ENCODE measurements at places on chromosomes 5 and 9.

- DNase-seq, result no peak
Measured at GRCh38 chr9:128771094-128771721, 519 bp downstream of the ZER1 start.

GRCh38 chr5:53076014-53076583 lies 33.5 kb downstream of the MOCS2 start:
- DNase-seq, result no peak

DNA sequence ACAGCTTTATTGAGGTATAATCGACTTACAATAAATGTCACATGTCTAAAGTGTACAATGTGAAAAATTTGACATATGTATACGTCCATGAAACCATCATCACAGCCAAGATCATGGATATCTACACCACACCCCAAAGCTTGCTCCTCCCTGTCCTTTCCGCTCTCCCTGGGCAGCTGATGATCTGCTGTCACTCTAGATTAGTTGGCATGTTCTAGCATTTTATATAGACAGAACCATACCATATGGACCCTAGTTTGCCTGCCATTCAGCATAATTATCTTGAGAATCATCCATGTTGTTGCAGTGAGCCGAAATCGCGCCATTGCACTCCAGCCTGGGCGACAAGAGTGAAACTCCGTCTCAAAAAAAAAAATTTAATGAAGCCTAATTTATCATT lies 42.5 kb downstream of the ERGIC1 start:
- DNase-seq, result no peak

DNA sequence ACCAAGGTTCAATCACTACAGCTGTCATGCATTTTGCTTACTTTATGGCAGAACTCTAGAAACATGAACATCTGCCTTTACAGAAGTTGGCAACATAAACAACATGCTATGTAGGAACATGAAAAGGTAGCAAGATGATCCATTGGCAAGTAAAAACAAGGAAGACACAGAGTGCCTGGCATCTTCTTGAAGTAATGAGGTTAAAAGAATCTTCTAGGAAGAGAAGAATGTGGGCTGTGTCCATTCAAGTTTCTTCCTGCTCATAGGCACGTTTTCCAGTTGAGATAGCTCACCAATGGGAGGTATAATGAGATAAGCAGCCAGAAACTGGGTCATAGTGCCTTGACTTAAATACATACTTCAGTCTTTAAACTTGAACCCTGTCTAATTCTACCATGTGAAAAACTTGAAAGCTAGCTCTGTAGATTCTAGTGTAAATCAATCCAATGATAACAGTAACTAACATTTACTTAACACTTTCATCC lies 109.4 kb upstream of the PRLR start:
- no peak for DNase-seq

DNA sequence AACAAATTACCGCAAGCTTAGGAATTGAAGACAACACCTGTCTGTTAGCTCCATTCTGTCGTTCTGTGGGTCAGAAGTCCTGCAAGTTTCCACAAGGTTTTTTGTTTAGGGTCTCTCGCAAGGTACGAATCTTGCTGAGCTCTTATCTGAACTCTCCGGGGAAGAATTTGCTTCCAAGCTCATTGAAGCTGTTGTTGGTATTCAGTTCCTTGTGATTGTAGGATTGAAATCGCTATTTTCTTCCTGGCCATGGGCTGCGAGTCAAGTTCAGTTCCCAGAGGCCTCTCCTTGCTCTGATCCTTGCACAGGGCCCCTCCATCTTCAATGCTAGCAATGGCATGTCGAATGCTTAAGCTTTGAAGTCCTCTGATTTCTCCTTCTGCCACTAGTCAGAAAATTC lies 53.5 kb upstream of the CNTLN start:
- no peak for DNase-seq

- no peak for DNase-seq
Measured at GRCh38 chr5:33409435-33410170, 31.2 kb upstream of the TARS1 start.

DNA sequence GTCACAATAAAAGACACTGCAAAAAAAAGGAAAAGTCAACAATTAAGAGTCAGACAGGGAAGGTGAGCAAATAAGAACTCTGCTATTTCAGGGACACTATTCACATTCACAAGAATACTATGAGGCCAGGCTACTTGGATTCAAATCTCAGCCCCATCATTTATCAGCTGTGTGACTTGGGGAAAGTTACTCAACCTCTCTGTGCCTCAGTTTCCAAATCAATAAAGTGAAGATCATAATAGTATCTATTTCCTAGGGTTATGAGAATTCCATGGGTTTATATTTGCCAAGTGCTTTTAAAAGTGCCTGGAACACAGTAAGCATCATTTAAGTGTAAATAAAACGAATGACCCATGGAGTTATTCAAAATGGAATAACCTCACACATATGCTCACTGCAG lies 56.4 kb downstream of the ALDH7A1 start:
- DNase-seq, result no peak

GRCh38 chr5:150246835-150247234 lies 42.7 kb downstream of the CAMK2A start:
- DNase-seq, result no peak

DNA sequence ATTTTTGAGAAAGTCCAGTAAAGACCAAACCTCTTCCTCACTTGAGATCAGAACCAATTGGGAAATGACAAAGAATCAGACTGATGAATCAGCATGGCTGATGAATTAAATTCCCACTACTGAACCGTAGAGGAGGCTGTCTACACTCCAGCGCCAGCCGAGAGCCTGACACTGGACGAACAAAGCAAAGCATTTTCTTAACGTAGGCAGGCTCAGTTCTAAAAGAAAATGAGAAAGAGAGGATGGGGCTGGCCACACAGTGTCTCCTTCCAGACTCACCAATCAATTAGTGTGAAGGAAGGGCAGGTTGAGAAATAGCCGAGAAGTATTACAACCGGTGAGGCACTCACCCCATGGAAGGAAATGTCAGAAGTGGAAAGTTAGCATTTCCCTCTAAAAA lies 49.4 kb downstream of the ITGA1 start:
- DNase-seq, result no peak

GRCh38 chr5:150245111-150245789 lies 44.3 kb downstream of the CAMK2A start:
- no peak for DNase-seq

DNA sequence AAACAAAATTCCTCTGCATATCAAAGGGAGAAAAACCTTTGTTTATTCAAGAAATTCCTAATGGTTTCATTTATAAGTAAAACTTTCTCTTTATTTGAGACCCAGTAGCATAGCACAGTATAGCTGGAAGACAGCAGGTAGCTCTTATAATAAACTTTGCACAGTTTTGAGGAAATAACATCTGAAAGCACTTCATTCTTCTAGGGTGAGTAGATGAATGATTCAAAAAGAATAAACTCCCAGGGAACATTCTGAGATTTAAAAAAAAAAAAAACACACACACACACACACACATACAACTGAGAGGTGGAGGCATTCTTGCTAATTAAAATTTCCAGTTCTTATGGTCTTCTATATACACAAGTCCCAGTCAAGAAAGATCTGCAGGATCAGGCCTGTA lies 197.3 kb downstream of the BNC2 start:
- no peak for DNase-seq

DNA sequence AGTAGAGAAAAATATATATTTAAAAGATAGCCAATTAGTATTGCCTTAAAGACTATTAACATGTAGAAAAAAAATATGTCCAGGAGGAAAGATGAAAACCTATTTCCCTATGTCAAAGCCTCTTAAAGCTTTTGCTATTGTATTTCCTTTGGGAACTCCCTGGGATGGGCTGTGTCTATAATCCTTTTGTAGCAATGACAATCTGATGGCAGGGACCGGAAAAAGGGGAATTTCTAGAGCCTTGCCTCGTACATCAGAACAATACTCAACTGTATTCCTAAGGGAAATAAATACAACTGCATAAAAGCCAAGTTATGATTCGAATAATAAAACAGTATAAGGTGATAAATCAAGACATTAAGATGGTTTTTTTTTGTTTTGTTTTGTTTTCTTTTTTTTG lies 257.3 kb downstream of the MLLT3 start:
- no peak for DNase-seq

- no peak for DNase-seq
Measured at GRCh38 chr5:17398866-17399835, 98.9 kb upstream of the TAF11L2 start.

- DNase-seq, result no peak
Measured at GRCh38 chr5:135221696-135222095, 177.3 kb downstream of the MACROH2A1 start.

DNA sequence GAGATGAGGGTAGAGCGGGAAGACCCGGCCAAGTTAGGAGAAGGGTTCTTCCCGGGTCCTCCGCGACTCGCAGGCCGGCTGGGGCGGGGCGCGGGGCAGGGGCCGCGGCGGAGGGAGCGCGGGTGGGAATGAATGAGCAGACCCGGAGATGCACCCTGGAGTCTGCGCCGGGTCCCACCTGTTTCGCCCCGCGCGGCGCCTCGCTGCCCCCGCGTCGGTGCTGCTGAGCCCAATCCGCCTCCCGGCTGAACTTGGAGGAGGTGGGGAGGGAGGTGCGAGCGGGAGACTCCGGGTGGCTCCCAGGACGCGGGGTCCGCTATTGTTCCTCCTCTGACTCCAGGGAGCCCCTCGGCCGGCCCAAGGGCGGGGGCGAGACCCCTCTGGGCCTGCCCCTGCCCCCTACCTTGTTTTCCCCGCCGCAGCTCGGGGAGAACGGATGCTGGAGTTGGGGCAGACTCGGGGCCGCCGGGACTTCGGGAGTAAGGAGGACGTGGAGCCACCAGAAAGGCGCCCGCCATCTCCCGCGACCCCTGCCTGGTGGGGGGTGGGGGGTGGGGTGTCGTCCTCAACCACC lies 659 bp downstream of the RAI14 start:
- no peak for DNase-seq

GRCh38 chr5:139474890-139475791 lies 4.3 kb downstream of the SMIM33 start:
- DNase-seq, result no peak

DNA sequence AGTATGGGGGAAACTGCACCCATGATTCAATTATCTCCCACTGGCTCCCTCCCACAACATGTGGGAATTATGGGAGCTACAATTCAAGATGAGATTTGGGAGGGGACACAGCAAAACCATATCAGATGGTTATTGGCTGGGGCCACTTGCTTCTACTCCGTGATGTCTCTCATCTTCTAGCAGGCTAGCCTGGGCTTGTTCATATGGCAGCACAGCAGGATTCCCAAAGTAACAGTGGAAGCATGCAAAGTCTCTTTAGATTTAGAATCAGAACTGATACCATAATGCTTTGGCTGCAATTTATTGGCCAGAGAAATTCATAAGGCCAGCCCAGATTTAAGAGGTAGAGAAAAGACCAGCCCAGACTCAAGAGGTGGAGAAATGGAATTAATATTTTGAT lies 126.2 kb downstream of the PTTG1 start:
- DNase-seq, result no peak

DNA sequence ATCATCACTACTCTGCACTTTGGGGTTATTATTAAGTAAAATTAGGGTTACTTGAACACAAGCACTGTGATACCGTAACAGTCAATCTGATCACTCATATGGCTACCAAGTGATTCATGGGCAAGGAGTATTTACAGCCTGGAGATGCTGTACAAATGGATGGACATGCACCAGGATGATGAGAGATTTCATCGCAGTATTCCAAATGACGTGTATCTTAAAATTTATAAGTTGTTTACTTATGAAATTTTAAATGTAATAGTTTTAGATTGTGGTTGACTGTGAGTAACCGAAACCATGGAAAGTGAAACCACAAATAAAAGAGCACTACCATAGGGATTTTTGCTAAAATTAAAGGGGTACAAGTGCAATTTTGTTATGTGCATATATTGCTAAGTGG lies 462.2 kb upstream of the PTGER4 start:
- no peak for DNase-seq

GRCh38 chr5:164335837-164336236 lies 830.4 kb downstream of the MAT2B start:
- no peak for DNase-seq

DNA sequence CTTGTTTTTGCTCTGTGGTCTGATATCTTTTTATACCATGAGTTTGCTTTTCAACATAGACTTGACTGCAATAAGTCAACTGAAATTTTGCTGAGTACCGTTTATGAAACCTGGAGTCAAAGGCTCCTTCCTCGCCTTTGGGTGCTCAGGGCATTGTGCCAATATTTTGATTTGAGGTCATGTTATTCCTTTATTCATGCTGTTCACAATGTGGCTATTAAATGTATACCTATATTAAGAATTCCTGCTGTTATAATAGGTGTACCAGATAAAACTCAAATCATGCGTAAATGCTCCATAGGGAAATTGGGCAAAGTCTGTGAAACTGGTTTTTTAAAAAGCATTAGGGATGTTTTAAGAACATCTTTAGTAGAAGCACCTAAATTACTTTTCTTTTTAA lies 334.0 kb upstream of the NUDT12 start:
- no peak for DNase-seq

DNA sequence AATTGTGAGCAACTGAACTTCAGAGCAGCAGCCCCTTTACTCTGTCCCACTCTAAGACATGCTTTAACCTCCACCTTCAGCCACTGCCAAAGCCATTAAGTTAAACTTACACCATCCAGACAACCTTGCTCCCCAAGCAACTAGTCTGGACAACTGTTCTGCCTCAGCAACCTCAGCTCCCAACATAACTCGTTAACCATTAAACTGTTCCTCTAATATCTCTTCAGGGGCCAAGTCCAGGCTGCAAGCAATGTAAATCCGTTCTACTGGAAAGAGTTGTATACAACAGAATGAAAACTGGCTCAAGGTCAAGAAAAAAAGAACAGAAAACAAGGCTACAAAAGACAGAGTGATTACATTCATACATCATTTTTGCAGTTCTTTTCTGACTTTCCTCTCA lies 131.7 kb upstream of the TARS1 start:
- DNase-seq, result no peak

DNA sequence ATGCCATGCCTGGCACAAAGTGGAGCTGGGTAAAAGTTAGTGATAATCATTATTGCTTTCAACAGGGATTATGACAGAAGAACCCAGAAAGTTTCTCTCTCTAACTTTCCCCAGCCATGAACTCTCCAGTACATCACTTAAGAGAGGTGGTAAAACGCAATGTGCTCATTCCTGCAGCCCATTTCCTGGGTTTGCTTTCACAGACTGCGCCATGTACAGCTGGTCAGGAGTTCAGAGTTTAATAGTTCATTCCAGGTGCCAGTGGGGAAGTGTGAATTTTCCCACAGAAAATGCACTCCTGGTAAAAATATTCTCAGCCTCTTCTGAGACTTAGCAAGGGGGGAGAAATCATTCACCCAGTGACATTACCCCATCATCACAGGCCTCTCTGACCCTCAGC lies 35.5 kb downstream of the ADAM19 start:
- DNase-seq, result no peak

DNA sequence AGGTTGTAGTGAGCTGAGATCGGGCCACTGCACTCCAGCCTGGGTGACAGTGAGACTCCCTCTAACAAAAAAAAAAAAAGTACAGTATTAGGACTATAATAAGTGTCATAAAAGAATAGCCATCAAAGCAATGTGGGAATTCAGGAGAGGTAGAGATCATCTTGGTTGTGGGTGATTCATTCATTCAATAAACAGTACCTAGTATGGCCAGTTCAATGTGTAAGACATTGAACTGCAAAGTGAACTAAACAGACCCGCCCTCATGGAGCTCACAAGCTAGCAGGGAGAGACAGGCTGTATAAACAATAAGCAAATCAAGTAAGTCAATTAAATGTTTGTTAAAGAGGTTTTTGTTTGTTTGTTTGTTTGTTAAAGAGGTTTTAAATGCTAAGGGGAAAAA lies 146.1 kb upstream of the RANBP3L start:
- DNase-seq, result no peak

Data from T-helper 2 cell treated with Interferon-gamma antibody and Interleukin-4, amounts not matched to agents 5 μg/mL and 100 μg/mL, for 36 hours (primary cell).